Stromal cell of bone marrow (primary cell): ENCODE measurements at places on chromosomes 2 and 18.

GRCh38 chr2:239602290-239603282 lies 201.8 kb upstream of the HDAC4 start:
- no peak for DNase-seq

DNA sequence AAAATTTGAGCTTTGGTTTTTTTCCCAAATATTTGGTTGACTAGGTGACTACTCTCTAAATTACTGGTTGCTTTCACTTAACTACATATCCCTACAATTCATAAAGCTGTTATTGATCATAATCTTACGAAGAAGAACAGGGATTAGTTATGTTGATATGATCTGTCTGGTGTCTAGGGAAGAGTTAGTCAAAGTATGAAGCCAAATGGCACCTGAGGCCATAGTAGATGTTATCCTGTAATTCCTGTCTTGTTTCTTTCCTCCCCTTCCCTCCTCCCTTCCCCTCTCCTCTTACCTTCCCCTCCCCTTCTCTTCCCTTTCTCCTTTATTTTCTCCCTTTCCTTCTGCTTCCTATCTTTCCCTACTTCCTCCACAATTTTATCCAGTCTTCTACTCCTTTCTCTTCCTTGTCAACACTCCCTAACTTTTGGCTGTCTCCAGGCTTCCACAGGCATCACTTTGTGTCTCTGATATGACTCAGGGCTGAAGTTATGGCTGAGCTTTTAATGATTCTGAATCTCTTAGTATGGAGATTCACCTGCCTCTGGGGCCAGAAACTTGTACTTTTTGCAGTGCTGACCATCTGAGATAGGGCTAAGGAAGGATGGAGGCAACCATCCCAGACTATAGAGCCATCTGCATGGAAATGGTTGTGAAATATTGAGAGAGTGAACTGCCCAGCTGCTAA lies 149.9 kb upstream of the TCF4 start:
- no peak for DNase-seq

- peak; percentile 67 for DNase-seq
Observed at GRCh38 chr2:174836377-174836994, 72.2 kb upstream of the CHRNA1 start.

DNA sequence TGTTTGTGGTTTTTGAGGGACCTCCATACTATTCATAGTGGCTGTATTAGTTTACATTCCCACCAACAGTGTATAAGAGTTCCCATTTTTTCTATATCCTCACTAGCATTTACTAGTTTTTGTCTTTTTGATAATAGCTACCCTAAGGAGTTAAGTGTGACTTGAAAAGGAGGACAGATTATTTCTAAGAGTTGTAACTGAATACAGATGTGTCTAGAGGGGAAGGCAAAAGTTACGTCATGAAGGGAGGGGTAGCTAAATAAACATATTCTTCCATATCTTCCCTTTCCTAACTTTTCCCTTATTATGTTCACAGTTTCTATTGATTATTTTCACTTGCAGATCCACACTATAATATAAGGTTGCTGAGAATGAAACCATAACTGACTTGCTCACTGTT lies 1315.7 kb upstream of the ZEB2 start:
- no peak for DNase-seq

DNA sequence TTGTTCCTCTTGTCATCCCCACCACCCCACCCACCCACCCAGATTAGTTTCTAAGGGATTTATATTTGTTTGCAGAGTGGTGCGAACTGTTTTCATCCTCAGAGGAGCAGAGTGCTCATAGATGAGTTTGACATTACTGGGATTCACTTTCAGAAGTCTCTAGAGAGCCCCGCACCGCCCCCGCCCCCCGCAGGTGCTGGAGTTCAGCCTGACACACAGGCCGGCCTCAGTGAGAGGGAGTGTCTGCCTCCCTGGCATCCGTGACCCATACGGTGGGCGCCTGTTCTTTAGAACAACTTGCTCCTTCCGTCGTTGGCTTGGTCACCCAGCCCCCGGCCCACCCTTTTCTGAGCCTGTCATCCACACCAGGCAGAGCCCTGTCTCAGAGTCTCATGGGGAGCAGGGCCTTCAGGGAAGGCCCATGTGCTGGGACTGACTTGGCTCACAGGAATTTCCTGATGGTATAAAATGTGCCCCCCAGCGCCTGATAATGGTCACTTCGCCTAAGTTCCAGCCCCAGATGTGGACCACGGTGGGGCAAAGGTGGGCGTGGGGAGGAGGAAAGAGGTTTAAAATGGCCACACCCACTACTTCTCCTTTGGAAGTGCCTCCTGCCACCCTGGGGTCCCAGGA lies 44.3 kb downstream of the HPCAL1 start:
- DNase-seq, result no peak

GRCh38 chr18:49698525-49699025 lies 114.8 kb downstream of the ACAA2 start:
- no peak for DNase-seq

- no peak for DNase-seq
Observed at GRCh38 chr2:172231508-172231907, 128.8 kb upstream of the DLX2 start.

DNA sequence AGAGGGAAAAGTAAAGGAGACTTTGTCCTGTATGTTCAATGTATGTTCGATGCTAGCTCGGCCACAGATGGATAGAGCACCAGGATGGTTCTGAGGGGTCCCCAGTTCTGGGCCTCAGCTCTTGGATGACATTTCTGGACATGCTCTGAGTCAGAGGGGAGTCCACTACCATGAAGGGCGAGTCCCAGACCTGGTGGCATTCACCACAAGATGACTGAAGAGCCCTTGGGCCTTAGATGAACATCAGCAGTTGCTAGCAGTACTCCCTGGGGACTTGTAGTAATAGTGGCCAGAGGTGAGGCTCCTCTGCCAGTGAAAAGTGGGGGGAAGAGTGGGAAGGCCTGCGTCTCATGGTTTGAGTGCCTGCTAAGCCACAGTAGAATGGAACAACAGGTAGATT lies 109.5 kb downstream of the GRB14 start:
- no peak for DNase-seq

DNA sequence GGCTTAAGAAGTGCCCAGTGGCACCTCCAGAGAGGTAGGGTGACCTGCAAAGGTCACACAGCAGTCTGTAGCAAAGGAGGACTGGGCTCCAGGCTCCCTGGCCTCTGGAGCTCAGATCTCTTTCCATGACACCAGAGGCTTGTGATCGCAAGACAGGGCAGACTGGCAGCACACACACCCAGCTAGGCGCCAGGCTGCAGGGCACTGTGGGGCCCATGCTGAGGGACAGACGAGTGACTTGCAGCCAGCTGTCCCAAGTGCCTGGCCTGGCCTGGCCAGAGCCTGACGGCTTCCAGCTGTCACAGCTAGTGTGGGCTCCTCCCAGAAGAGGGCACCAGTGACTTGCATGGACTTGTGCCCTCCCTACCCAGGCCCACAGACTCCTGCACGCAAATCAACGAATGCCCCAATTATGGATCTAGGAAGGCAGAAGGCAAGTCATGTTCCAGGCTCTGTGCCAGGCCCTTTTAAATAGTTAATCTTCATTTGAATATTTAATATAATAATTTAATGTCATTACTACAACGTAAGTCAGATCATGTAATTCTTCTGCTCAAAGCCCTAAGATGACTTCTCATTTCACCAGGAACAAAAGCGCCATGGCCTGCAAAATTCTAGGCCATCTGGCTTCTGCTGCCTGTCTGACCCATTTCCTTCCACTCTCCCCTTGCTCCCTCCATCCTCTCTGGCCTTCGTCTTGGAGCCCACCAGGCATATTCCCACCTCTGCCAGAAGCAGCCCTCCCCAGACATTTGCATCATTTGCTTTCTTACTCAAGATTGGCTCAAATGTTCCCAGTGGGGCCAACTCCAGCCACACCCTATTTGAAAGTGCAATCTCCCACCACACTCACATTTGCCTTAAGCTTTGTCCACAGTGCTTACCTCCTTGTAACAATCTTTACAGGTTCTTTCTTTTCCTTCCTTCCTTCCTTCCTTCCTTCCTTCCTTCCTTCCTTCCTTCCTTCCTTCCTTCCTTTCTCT lies 3.7 kb upstream of the SPEG start:
- no peak for DNase-seq

DNA sequence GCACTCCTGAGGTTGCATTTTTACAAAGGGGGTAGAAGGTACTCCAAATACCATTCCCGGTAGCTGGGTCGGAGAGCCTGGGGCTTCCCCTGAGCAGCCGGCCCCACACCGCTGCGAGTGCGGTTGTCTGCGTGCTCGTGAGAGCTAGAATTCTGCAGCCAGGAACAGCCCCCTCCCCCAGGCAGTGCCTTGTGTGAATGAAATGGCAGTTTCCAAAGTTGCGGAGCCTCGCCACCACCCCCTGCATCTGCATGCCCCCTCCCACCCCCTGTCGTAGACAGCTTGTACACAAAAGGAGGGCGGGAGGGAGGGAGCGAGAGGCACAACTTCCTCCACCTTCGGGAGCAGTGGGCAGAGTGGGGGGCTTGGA lies 1.1 kb downstream of the MYCN start:
- no peak for DNase-seq

DNA sequence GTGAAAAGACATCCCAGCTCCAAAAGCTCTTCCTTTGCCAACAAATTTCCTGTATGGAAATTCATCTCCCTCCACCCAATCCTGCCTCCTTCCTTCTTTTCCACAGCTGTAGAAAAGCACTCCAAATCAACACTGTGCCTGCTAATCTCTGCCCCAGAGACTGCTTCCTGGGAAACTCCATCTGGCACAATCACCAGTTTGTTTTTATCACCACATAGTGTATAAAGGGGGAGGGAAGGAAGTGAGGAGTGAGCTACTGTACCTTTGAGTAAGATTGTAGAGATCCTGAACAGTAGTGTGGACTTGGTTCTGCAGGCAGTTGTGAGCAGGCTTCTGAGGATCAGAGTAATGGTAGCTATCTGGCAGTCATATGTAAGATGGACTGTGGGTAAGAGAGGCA lies 14.7 kb upstream of the FAM237A start:
- DNase-seq, result no peak

DNA sequence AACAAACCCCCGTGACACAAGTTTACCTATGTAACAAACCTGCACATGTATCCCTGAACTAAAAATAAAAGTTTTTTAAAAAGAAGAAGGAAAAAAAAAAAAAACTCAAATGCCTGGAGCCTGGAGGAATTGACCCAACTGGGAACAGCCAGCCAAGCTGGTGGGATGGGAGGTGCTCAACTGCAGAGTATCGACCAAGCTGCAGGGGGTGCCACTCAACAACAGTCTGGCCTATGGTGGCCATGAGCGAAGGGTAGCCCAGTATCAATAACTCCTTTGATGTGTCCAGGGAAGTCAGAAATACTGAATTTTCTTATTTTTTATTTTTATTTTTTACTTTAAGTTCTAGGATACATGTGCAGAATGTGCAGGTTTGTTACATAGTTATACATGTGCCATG lies 310.3 kb upstream of the DLGAP1 start:
- no peak for DNase-seq

DNA sequence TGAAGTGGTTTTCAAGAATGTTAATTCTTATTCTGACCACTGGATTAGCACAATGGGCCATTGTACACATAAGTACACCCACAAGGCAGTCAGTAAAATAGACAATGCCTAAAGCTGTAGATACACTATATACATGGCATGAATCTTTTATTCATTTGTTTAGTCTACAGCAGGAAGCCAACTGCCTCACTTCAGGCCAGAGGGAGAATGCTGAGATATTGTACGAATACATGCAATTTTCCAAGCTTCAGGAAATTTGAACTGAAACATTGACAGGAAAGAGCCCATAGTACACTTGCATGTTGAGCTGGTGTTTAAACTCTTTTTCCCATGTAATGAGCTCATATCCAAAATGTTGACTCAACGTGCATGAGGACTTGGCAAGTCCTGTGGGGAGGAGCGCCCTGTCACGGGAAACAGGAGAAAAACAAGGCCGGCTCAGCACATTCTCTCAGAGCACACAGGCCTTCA lies 111.6 kb upstream of the CYP1B1 start:
- DNase-seq, result peak; percentile 98

DNA sequence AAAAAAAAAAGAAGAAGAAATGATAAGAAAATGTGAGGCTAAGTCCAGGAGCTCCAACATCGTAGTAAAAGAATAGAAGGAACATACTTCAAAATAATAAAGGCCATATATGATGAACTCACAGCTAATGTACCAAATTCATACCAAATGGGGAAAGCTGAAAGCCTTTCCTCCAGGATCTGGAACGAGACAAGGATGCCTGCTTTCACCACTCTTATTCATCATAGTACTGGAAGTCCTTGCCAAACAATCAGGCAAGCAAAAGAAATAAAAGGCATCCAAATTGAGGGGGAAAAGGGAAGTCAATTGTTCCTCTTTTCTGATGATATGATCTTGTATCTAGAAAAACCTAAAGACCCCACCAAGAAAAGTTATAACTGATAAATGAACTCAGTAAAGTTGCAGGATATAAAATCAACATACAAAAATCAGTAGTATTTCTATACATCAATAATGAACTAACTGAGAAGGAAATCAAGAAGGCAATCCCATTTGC lies 170.6 kb downstream of the METTL4 start:
- no peak for DNase-seq

DNA sequence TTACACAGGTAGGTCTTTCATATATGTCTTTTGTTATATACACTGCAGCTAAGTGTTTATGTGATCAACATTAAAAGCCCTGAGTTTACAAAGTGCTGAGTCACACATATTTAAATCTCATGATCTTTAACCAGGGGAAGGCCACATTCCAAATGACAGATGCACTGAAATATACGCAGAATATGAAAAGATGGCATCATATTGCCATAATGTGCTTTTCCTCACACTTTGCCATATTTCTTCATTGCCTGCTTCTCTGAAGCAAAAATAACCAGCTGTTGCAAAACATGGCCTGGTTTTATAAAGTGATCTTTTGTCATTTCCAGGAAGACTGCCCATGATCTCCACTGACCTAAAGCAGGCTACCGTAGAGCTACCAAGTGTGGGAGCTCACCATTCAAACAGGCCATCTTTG lies 93.5 kb upstream of the MAPRE2 start:
- no peak for DNase-seq

GRCh38 chr2:98334439-98335078 lies 11.7 kb upstream of the CNGA3 start:
- DNase-seq, result peak; percentile 94

GRCh38 chr2:19246496-19246895 lies 111.9 kb downstream of the OSR1 start:
- no peak for DNase-seq

DNA sequence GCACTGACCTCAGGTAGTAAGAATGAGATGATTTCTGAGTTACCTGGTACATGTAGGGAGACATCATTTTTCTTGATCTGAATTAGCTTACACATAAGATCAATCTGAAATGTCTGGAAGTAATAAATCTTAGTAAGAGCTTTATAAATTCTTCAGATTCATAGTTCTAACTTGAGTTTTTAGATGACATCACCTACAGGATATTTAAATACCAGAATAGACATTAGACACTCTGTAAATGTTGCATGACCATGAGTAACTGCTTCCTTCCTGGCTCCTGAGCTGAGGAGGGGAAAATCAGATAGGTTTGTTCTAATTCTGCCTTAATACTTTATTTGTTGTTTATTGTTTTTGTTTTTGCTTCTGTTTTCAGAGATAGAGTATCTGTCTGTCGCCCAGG lies 181.8 kb downstream of the PHLPP1 start:
- DNase-seq, result peak; percentile 9

DNA sequence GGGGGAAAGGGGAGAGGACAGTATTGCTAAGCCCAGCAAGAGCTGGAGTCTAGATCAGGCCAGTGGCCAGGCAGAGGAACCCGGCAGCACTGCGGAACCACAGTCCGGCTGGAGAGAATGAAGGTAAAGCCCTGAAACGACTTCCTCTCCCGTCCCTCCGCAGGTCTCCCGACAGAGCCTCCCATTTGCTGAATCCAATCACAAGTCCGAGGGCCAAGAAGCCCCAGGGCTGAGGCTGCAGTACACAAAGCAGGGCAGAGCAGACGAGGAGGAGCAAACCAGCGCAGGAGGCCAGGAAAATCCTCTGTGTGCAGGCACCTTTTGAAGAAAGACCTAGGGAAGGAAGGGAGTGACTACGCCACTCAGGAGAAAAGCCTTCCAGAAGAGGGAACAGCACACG lies 104.4 kb downstream of the OSBPL1A start:
- DNase-seq, result no peak
